Fibroblast of the aortic adventitia (primary cell): ENCODE measurements at places on chromosomes 2 and 18.
A peak's percentile ranks its signal among the peaks of the same experiment; 100 is the strongest.

- no peak for DNase-seq
Measured at GRCh38 chr2:2558476-2558875, 227.4 kb upstream of the MYT1L start.

GRCh38 chr2:32865399-32866068 lies 81.2 kb upstream of the LTBP1 start:
- DNase-seq: peak; percentile 97

DNA sequence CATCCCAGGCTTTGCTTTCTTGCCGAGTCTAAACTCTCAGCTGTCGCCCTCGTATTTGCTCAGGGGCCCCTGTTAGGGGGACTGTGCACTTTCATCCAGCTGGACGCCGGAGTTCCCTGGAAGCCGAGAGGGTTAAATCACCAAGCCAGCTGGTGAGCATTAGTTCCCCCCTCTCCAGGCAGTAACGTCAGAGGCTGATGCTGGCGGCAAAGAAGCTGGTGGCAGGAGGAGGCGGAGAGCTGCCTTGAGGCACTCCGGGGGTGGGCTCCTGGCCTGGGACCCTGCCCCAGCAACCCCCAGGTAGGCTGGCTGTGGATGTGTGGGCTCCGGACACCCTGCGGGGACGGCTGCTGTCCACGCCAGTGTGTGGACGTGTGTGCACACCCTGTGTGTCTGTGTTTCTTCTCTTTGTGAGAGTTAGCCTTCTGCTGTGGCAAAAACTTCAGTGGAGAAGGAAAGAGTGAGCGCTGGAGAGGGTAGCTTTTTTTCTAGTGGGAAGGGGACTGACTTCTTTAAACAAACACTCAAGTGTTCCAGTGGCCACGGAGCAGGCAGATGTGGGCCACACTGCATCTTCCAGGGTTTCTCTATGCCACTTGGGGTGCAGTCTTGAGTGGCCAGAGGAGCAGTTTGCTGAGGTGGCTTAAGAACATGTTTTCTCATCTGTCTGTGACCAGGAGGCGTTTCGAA lies 84.7 kb downstream of the GLI2 start:
- peak; percentile 57 for DNase-seq

DNA sequence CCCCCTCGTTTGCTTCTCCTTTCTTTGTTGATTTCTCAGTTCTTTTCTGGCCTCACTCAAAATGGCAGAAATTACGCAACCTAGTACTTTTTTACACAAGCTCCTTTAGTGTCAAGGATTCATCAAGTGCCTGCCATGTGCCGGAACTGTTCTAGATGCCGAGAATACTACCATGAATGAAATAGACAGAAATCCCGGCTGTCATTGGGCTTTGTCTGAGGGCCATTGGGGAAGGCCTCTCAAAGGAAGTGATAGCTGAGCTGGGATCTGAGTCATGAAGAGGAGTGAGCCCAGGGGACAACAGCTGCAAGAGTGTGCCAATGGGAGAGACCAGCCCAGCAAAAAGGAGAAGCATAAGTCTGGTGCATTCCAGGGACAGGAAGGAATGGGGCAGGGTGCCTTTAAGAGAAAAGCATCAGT lies 34.3 kb upstream of the PPP1CB start:
- DNase-seq: peak; percentile 88
